ENCODE measurements at places on chromosomes 5 and 9.
A peak's percentile ranks its signal among the peaks of the same experiment; 100 is the strongest.

- peak; percentile 80 for DNase-seq
These were observed 11.5 kb downstream of the SARDH start for GRCh38 chr9:133726401-133727276.

DNA sequence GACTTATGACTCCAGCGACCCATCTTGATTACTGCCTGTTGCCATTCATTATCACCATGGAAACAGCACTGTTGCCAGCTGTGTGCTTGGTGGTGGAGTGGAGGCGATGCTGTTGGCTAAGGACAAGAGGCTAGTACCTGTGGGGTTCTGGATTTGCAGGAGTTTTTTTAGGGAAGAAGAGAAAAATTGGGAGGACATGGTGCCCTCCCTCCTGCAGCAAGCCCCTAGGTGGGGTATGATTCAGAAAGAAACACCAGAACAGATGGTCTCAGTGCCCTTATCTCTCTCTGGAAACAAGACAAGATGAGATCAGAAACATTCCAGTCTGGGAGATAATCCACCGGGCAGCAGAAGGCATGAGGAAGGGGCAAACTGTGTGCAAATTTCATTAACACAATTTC is 87.8 kb upstream of the TLR4 start:
- no peak for DNase-seq

GRCh38 chr5:64690417-64691151 is at the start of gene SHISAL2B:
Gene SHISAL2B, plus strand, starts transcription at chr5:64690503. Its CDS starts 121 bp downstream, at chr5:64690624.
- DNase-seq = peak; percentile 35

GRCh38 chr5:35971186-35971877 is 19.9 kb downstream of the UGT3A1 start:
- DNase-seq = no peak

GRCh38 chr9:86757382-86757720 is 190.0 kb downstream of the GAS1 start:
- DNase-seq = no peak

DNA sequence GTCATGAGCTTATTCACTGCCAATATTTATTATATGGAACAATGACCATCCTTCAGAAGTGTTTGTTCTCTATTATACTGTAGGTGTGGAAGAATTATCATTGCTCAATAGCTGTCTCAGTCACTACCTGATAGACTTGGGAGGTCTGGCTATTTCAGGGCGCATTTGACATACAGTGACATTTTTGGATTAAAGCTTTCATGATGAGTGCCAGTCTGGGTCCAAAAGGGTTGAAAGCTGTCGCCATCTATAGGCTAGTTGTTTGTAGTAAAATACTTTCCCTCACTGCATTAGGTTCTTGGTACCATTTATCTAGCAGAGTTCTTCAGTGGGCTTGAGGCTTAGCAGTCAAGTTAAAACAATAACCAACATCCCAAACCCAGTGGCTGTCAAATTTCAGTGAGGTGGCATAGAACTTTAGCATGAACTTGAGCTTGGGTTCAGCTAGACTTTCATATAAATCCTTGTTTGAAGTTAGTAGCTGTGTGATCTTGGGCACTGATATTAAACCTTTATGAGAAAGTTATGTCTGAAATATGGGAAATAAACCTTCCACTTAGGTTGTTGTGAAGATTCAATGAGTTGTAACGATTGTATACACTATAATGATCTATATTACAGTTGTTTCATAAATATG is 110.5 kb upstream of the CDKN2B start:
- DNase-seq = no peak

GRCh38 chr5:175094461-175094860 is 349.5 kb downstream of the DRD1 start:
- no peak for DNase-seq

DNA sequence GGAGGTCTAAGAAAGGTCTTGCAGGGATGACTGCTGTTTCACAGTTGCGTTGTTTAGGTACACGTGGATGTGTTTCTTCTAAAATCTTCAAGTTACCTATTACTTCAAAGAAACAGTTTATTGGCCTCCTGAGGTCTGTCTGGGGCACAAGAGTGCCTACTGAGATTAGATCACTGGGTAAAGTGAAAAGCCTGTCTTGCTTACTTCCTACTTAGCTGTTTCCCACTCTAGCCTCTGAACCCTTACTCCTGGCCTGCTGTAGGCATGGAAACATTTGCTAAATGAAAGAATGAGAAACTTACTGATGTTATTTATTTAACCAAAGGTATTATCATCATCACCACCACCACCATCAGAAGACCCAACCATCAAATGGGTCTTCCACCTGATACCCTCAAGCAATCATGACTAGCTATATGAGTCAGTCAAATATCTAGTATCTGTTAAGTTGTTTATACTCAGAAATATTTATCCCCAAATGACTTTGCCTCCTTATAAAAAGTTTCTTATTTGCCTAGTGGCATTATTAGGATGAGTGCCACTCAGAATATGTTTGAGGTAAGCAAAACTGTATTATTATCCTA is 92.5 kb downstream of the ELAVL2 start:
- DNase-seq = no peak

- DNase-seq = no peak
These were observed 52.1 kb upstream of the ERBIN start for GRCh38 chr5:65874241-65874640.

DNA sequence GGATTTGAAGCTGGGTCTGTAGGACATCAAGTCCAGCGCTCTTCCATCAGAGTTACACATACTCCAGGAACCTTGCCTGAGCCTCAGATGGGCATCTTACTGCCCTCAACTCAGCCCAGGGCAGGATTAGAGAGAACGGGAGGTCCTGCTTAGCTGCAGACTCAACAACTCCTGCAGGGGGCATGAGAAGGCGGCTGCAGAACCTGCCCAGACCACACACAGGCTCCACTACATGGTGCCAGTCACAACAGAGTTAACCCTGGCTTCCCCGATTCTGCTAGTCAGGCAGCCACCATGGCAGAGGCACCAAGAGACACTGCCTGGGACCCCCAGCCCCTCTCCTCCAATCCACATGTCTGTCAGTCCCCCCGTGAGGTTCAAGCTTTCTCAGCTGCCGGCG is 23.9 kb upstream of the CPLX2 start:
- DNase-seq = no peak

GRCh38 chr9:74132986-74133385 is 364.1 kb upstream of the RORB start:
- DNase-seq = no peak

DNA sequence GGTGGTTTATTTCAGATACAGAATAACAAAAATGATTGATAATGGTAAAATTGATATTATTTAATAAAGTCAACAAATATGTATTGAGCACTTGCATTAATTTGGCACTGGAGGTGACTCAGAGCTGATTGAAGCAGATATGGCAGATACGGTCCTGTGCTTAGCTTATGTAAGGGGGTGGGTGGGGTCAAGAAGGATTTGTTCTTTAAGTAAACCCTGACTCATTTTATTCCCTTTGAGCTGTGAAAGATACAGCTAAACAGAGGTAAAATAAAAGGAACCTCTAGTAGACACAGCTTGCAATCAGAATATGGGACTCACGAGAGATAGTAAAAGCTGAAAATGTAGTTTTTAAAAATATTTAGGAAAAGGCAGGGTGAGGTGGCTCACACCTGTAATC is 201.3 kb upstream of the CLINT1 start:
- peak; percentile 59 for DNase-seq

DNA sequence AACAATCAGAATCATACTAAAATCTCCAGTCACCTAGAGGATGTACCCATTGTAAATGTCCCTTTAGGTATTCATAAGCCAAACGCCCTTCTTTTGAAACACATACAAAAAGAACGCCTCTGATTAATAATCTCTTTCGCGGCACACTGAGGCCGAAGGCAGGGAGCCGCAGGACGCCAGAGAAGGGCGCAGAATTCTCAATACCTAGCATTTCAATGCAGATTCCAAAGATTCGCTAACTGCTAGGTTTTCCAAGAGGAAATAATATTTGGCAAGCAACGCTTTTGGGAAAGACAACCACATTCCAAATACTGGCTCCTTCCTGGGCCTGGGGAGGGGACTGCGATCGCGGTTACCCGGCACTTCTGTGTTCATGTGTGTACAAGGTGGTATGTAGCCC is 203.3 kb downstream of the MEF2C start:
- no peak for DNase-seq

DNA sequence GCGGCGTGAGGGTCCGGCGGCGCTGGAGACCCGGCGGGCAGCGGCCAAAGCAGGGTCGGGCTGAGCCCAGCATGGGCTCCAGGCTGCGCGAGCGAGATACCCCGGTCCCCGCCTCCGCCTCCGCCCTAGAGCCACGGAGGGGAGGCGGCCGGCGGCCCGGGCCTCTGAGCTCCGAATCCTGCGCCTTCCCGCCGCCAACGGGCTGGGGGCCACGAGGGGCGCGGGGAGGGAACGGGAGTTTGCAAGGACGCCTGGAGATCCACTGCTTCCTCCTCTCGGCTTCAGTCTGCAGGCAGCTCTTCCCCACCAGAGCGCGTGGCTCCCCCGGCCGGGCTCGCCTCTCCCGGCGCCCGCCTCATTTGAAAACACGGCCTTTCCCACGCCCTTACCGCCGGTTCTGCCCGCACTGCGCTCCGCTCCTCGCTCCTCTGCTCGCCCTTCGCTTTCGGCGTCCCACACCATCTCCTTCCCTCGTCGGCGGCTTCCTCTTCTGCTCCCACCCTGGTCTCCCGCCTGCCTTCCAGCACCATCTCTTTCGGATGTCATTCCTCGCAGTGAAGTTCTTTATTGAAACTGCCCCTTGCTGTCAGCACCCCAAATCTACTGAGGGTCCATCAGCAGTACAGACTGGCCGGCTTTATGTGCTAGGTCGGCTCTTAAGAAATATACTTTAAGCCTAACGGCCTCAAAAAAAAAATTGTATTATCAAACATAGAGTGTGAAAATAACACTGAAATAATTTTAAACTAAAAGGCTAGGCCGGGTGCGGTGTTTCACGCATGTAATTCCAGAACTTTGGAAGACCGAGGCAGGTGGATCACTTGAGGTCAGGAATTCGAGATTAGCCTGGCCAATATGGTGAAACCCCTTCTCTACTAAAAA is 105.0 kb upstream of the FAM120A start:
- peak; percentile 27 for DNase-seq

Measured in hepatocyte (in vitro differentiated cells).